ENCODE measurements at places on chromosomes 7 and 10. TPM values are rescaled to one million over a fixed set of nuclear protein-coding genes. Genes with fewer than 3 reads are reported as not detected.

The SPACDR gene
- 0.40 TPM for total RNA-seq

The TSPAN15 gene
- 118 TPM for total RNA-seq

The TLL2 gene
- under 0.01 TPM for total RNA-seq

The SRPK2 gene
- 55.6 TPM for total RNA-seq

The AGMO gene
- total RNA-seq = 0.22 TPM

The TMEM130 gene
- total RNA-seq = not detected

The ZSCAN21 gene
- 7.7 TPM for total RNA-seq

The NFKB2 gene
- total RNA-seq = 12.0 TPM
